Activated T-helper 1 cell treated with anti-CD3 and anti-CD28 coated beads, Interleukin-2, amount 50 U/mL, for 16 hours (primary cell): ENCODE measurements at places on chromosomes 3 and 15.

- no peak for DNase-seq
Measured at GRCh38 chr3:51704511-51704950, 2.3 kb upstream of the GRM2 start.

- DNase-seq = no peak
Measured at GRCh38 chr3:133884054-133884886, 11.4 kb downstream of the RAB6B start.

DNA sequence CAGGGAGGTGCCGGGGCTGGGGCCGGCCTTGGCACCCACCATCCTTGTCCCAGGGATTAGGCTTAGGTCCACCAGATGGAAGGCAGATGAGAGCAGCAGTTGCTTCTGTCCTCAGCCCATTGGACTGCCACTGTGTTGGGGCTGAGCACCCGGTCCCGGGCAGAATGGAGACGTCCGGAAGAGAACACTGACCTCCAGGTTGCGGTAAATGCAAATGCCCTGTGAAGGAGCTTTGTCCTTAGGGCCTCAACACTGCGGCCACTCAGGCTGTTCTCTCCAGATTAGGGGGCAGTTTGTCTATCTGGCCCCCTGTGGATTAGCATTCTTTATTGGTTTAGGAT, at the start of gene SERINC4:
Gene SERINC4, minus strand, starts transcription at position 276 of the 341 bp plus-strand sequence. Its CDS starts 234 bp downstream, at position 42.
- no peak for DNase-seq

DNA sequence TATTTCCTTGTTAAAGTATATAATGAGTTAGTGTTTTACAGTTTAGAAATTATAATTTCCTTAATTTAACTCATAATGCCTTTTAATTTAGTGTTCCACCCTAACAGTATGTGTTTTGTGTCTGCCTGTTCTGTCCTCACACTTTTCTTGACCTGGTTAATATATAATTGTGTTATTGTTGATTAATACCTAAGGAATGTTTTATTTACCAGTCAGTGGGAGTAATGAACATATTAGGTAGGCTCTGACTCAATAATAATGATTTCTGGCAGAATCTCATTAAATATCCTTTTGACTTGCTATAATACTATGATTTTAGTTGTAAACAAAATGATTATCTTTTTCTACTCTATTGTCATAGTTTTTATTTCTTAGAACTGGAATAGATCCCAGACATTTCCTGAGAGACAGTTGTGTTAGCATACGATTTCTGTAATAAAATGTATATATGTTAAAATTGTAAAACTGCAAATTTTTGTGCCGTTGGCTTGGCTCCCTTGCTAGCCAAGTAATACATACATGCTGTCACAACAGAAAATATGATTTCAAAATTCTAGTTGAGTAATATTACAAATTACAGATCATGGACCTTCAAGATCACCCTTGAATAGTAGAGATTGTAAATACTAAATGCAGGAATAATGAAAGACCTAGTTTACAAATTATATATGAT, 51.9 kb downstream of the RASA2 start:
- no peak for DNase-seq

- no peak for DNase-seq
Measured at GRCh38 chr3:41681479-41681878, 280.4 kb downstream of the ULK4 start.

GRCh38 chr3:157785102-157785826, 282.0 kb upstream of the VEPH1 start:
- no peak for DNase-seq

- no peak for DNase-seq
Measured at GRCh38 chr3:87855616-87856015, 203.2 kb downstream of the CGGBP1 start.

- peak; percentile 6 for DNase-seq
Measured at GRCh38 chr15:82986442-82986780, 401 bp downstream of the RAMAC start.

DNA sequence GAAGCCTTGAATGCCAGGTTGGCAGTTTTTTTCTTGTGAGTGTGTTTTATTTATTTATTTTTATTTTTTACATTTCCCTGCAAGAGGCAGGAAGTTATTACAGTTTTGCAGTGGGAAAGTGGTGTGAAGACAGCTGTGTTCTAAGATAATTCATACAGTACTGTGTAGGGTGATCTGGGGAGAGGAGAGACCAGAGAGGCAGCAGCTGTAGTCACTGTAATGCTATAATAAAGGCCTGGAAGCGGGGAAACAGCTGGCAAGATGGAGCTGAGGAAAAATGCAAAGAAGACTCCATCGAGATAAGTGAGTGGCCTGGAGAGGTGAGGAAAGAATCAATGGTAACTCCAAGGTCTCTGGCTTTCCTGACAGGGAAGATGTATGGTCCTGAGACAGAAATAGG, 23.1 kb downstream of the CNTN3 start:
- DNase-seq = no peak

DNA sequence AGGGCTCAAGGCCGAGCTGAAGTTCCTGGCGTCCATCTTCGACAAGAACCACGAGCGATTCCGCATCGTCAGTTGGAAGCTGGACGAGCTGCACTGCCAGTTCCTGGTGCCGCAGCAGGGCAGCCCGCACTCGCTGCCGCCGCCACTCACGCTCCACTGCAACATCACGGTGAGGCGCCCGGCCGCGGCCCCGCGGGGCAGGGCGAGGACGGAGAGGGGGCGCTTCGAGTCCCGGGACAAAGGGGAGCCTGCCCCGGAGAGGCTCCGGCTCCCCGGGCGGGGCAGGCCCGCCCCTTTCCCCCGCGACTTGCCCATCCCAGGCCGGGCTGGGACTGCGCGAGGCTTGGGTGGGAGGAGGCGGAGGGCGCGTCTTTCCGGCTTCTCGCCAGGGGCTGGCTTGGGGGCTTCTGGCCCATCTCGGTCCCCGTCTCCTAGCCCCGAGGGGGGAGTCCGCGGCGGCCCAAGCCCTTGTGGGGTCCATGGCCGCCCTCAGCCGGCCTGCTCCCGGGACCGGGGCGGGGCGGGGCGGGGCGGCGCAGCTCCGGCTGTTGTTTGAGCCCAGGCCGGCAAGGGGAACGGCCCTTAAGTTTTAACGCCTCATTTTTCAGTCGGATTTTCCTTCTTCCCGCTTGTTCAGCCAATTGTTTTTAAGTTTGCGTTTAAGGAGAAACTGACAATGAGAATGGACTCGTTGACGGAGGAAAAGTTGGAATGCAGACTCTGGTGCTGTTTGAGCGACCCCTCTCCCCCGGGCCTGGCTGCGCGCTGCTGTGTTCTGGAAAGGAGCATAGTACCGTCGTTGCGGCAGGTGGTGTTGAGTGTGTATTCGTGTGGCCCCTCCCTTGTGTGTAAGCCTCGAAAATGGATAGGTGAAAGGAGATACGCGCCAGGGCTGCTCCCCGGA, 683 bp downstream of the UBE2Q2 start:
- DNase-seq = peak; percentile 30

- DNase-seq = no peak
Measured at GRCh38 chr3:154684440-154684839, 254.4 kb upstream of the GPR149 start.

DNA sequence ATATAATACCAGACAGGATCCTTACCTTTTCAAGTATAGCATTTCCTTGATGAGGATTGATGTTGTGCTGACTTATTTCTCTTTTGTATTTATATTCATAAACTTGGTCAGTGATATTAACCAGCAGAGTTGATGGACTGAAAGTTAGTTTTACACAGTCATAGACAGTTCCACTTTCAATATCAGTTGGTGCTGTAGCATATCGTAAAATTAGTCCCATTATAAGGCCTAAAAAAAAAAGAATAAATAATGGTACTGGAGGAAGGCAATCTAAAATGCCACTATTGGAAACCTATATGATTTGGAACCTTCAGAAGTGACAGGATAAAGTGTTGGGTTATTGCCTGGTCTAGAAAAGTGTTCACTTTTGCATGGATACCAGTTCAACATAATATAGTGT, 16.3 kb downstream of the SLC9A9 start:
- DNase-seq = no peak

DNA sequence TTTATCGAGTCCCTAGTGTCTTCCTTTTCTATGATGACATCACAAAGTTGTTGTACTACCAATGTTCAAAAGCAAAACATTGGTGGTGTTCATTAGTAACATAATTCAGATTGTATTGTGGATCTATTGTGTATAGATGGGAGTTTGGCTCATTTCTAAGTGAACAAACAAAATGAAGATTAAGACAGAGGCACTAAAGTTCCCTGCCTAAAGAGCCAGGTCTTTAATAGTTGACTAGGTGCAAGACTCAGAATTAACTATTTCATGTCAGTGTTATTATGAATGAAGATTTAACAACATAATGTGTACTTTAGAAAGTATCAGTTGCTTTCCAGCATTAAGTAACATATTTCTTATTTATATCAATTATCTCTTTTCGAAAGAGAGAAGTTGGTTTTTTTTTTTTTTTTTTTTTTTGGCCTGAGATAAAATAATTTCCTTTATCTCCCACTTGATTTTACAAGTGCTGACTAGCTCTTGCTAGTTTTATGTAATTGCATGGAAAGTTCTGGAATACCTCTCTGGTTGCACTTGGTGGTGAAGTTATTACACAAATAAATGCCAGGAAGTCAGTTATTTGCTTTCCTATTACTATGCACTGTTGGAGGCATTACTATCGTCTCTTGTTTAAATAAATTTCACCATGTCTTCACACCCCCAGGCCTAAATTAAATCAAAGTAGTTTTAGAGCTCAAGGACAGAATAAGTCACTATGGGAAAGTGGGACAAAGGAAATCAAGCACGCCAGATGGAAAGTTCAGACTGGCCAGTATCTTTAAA, 48.7 kb downstream of the NAALADL2 start:
- no peak for DNase-seq

DNA sequence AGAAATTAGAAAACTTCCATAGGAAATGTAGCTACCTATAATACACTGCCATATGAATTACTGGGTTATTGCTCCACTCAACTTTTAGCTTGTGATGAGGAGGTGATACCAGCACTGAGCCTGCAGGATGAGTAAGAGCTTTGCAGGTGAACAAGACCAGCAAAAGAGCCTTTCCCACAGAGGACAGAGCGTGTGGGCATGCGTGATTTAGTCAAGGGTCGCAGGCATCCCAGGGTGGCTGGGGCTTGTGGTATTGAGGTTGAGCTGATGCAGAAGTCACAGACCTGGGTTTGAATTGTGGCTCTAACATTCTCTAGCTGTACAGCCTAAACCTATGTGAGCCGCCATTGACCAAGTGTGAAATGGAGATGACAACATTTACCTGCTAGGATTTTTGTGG, 5.6 kb downstream of the NRROS start:
- DNase-seq = no peak

DNA sequence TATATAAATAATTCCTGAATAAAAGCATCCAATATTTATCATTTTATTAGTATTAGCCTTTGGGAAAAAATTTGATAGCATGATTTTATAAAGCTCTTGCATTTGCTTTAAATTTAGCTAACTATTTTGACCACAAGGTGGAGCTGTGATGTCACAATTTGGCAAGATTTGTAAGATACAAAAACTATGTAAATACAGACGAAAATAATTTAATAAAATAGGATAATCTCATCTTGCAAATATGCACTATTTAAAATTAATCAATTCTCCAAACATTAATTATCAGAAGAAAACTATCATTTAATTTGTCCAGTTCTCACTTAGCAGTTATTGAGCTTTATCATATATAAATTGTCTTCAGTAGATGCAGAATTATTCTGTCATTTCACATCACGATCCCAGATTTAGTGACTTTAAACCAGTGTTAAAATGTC, 95.4 kb downstream of the PLOD2 start:
- no peak for DNase-seq

DNA sequence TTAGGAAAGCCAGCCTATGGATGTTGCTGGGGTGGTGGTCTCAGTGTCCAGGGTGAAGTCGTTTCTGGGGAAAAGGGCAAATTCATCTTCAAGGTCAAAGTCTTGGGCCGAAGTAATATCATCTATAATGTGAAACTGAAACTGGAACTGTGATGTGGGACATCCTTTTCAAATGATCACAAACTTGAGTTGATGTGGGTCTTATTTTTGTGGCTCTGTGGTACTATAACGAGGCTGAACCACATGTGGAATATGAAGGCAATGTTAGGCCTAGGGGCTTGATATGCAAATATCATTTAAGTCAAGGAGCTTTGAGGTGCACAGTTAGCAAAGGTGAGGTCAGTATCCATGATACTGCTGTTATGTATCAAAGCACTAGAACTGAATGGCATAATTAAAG, 1.5 kb upstream of the CD200R1L start:
- DNase-seq = no peak

- no peak for DNase-seq
Measured at GRCh38 chr3:133401374-133402135, 1.7 kb downstream of the BFSP2 start.

- DNase-seq = no peak
Measured at GRCh38 chr3:126211569-126211968, 31.2 kb upstream of the ALDH1L1 start.

DNA sequence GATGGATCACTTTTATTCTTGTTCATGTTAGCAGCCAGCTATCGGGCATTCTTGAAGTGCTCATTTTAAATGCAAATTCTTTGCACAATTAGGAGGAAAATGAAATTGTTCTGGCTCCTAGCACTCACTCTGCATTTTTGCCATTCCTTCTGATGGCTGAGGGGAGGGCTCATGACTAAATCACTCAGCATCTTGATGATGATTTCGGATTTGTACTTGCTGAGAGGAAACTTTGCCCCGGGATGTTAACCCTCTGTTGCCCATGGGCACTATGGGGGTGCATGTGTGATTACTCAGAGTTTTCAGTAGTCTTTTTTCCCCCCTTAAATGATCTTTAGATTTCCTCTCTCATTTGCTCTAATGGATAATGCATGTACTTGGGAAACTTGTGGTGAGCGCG, 299.6 kb upstream of the C2CD4B start:
- DNase-seq = no peak

DNA sequence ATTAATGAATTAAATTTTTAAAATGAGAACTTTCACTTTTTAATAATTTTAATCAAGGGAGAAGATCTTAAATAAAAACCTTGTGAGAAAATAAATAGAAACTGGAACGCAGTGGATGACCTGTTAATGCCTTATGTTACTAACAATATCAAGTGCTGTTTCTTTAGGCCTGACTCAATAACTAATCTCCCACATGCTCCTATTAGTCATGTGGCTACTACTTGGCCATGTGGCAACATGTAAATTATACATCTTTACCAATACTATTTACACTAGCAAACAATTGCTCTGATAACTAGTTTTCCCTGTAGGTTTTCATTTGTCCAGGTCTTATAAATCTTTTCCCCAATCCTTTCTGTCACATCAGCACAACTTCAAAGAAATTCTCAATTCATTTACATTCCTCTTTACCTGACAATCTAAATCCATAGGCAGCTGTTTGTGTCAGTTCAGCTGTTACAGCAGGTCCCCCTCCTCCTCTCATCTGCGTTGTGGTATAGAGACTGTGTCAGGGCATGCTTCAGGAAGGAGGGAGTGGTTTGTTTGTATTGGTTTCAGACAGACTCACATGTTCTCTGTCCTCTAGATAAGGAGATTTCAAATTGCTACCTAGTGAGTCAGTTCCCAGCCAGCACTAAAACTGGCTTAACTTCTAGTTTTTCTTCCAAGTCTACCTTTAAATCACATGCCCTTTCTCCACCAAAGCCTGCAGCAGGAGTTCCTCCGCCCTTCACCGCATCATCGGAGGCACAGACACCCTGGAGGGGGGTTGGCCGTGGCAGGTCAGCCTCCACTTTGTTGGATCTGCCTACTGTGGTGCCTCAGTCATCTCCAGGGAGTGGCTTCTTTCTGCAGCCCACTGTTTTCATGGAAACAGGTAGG, 11.3 kb upstream of the C3orf52 start:
- no peak for DNase-seq
